G401 (cell line): ENCODE measurements at places on chromosomes 7 and 10.

- DNase-seq: no peak
These were observed 54.2 kb downstream of the METTL2B start for GRCh38 chr7:128530855-128531104.

- no peak for DNase-seq
These were observed 47.2 kb downstream of the GSAP start for GRCh38 chr7:77368974-77369373.

- no peak for DNase-seq
These were observed 348.6 kb upstream of the ZNF32 start for GRCh38 chr10:43997330-43997729.

- DNase-seq: no peak
These were observed 318.1 kb upstream of the MYO3A start for GRCh38 chr10:25615926-25616325.

GRCh38 chr10:24255115-24255880 is 46.4 kb downstream of the KIAA1217 start:
- no peak for DNase-seq

GRCh38 chr10:110530131-110530831 is 32.6 kb downstream of the DUSP5 start:
- peak; percentile 74 for DNase-seq

GRCh38 chr10:119597405-119598186 is 832 bp upstream of the TIAL1 start:
- DNase-seq: no peak
